GM12891 (cell line): ENCODE measurements at places on chromosomes 12 and 14.
A peak's percentile ranks its signal among the peaks of the same experiment; 100 is the strongest.

DNA sequence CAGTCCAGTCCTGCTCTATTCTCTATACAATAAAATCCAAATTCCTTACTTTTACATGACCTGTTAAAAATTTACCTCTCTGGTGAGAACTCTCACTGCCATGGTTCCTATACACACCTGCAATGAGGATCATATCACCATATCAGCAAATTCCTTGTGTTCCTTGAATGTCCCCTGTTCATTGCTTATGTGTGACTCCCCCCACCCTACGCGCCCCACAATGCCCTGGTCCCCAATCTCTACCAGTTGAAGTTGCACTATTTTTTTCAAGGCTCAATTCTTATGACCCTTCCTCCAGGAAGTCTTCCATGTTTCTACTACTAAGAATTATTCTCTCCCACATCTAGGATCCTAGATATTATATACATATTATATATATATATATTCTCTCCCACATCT lies 82.2 kb upstream of the NEDD1 start:
- no peak for DNase-seq

- DNase-seq = no peak
Measured at GRCh38 chr12:104975587-104976343, 10.4 kb upstream of the NOPCHAP1 start.

GRCh38 chr12:15919418-15919817 lies 8.3 kb downstream of the DERA start:
- DNase-seq = no peak

DNA sequence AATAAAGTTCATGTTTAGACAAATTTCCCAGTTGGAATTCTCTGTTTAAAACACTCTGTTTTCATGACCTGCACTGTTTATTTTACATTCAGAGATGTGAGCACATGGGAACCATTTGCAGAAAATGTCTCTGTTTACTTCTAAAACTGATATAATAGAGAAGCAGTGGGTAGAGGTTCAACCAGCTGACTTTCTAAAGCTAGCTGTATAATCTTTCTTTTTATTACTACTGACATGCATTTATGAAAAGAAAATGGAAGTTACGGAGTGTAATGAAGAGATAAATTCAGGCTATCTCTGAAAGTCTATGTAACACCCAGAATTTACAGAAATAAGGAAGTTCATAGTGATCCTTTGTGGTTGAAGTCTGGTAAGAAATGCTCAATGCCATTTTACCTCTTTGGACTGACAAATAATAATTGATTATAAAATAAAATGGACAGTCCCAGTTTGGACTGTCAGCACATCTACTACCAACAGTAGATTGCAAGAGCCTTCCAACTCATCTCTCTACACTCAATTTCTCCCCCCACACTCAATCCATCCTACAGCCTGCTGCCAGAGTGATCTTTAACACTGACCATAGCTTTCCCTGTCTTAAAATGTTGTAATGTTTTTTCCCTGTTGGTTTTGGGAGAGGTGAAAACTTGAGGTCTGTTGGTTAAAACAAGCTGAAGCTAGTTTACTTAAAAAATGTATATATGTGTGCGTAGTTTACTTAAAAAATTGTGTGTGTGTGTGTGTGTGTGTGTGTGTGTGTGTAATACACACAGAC lies 137.4 kb downstream of the AEBP2 start:
- no peak for DNase-seq

GRCh38 chr12:115980339-115980738 lies 297.2 kb downstream of the MED13L start:
- no peak for DNase-seq

DNA sequence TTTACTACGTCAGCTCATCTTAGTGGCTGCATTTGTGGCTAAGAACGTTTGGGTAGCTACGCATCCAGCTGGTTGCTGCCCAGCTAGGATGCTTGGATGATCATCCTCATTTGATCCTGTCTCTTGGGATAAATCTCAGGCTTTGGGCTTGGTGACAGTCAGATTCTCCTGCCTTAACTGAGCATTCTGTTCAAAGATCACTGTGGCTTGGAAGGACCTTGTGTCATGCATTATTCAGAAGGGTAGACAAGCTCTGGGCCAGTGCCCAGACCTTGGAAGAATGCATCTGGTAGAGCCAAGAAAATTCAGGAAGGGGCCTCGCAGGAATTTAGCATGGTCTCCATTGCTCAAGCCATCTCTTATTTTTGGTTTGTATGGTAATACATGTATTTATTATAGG lies 188.4 kb downstream of the NRXN3 start:
- DNase-seq = no peak

DNA sequence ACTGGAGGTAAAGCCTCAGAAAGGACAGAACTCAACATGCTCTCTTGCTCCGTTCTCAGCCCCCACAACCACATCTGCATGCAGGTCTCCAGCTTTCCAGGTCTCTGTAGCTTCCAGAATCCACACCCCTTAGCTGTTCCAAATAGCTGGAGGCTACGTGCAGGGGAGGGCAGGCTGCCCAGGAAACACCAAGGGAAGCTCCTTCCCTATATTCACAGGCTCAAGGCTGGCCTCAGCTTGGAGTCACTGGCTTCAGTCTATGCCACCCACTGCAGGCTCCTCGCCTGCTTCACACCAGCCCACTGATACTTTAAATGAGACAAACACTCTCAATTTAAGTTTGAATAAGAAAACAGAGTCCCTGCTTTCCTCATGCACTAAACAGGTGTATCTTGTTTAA lies 73.3 kb downstream of the ASCL4 start:
- DNase-seq = no peak

GRCh38 chr14:55641290-55641689 lies 61.3 kb downstream of the KTN1 start:
- no peak for DNase-seq

DNA sequence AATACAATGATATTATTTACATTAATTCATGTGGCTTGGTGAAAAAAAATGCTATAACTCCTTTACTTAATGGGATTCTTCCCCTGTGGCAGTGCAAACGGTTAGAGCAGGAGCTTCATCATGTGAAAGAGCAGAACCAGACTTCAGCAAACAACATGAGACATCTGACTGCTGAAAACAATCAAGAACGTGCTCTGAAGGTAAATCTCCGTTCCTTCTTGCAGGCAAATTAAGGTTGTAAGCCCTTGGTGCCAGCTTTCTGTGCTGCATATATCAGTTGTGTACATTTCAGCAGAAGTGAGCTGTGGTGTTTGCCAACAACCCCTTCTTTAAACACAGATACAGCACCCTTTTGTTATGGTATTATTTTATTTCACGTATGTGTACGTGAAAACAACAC lies 171.7 kb downstream of the MIPOL1 start:
- DNase-seq = no peak

- no peak for DNase-seq
Measured at GRCh38 chr14:71733210-71733883, 198.9 kb upstream of the RGS6 start.

GRCh38 chr12:71130521-71131069 lies 27.2 kb downstream of the TSPAN8 start:
- DNase-seq = no peak

DNA sequence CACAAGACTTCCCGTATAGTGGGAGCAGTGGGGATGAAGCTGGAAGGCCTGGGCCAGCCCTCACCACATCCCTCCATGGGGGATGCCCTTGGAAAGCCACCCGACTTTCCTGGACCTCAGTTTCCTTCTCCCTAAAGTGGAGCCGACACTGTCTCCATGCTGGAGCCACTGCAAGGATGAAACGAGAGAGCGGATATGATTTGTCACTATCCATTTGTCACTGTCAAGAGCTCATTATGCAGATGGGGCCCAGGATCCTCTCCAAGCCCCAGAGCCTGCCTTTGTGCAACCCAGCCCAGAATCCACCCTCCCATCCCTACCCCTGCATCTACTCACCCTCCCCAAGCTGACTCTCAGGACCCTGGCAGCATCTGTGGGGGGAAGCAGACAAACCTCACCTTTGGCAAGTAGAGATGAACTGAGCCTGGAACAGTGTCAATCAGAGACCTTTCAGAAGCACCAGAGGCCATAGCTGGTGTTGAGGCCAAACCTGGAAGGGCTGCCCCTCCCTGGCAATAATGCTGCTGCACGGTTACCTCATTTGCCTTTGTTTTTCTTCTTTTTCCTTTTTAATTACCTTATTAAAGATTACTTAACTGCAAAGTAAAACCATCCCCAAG lies 287.7 kb upstream of the RTL1 start:
- no peak for DNase-seq

GRCh38 chr12:50517421-50518048 lies 12.8 kb downstream of the DIP2B start:
- DNase-seq = no peak

DNA sequence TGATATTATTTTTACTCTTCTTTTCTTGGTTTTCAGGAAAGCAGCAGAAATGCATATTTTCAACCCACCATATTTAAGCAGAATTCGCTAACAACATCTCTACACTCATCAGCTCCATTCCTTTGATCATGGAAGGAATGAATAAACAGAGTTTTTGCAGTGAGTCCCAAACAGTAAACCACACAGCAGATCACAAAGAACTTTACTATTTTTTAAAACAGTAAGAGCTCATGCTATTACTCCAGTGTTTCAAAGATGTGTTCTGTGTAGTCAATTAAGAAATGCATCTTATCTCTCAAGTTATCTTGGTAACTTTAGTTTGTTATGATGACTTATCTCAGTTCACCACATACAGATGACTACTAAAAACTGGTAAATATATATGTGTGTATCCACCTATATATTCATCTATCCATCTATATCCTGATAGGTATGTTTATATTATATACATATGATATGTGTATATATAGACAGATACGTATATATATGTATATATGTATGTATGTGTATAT lies 843.5 kb downstream of the BCL11B start:
- DNase-seq = no peak

GRCh38 chr12:52005903-52006703 lies 643 bp upstream of the TAMALIN start:
- peak; percentile 75 for DNase-seq

DNA sequence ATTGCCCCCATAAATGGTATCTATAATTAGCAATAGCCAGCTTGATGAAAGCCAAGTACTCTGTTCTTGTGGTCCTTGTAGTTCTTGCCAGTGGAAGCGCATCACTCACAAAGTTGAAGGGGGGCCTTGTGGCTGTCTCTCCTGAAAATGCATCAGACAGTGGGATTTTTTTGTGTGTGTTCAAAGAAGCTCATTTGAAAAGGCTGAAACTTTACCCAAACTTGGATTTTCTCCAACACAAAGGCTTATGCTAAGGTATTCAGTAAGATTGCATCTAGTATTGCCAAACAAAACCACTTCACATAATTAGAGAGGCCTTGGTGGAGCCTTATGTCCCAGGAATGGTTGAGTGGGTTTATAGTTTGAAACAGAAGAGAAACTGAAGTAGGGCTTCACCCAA lies 216.7 kb upstream of the TMTC1 start:
- DNase-seq = no peak

DNA sequence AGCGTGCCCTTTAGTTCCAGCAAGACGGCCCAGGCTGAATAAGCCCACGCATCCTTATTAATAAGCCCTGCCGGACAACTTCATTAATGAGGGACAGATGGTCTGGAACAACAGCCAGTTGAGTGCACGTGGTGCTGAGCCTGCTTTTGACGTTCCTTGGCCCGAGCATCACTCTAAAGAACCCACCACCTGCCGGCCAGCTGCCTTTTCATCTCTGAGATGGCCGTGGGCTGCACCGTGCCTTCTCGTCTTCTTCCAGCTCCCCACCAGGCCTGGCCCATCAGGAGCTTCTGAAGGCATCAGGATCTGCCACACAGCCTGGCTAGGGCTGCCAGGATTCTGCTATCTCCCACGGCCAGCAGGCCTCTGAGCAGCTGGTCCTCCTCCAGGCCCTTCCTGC lies 80.0 kb downstream of the AACS start:
- DNase-seq = no peak

- no peak for DNase-seq
Measured at GRCh38 chr14:62079038-62079437, 316.8 kb downstream of the SNAPC1 start.

- DNase-seq = no peak
Measured at GRCh38 chr12:26188127-26188526, 7.2 kb upstream of the SSPN start.
